Stimulated activated CD4-positive, alpha-beta T cell treated with anti-CD3 and anti-CD28 coated beads, Interleukin-1b, Interleukin-23, amount 100 ng/mL, for 4 hours (primary cell): ENCODE measurements at places on chromosomes 3 and 15.

- no peak for DNase-seq
Observed at GRCh38 chr3:46221938-46222337, 13.8 kb upstream of the CCR1 start.

GRCh38 chr3:17846466-17846865, 104.0 kb upstream of the TBC1D5 start:
- DNase-seq: no peak

DNA sequence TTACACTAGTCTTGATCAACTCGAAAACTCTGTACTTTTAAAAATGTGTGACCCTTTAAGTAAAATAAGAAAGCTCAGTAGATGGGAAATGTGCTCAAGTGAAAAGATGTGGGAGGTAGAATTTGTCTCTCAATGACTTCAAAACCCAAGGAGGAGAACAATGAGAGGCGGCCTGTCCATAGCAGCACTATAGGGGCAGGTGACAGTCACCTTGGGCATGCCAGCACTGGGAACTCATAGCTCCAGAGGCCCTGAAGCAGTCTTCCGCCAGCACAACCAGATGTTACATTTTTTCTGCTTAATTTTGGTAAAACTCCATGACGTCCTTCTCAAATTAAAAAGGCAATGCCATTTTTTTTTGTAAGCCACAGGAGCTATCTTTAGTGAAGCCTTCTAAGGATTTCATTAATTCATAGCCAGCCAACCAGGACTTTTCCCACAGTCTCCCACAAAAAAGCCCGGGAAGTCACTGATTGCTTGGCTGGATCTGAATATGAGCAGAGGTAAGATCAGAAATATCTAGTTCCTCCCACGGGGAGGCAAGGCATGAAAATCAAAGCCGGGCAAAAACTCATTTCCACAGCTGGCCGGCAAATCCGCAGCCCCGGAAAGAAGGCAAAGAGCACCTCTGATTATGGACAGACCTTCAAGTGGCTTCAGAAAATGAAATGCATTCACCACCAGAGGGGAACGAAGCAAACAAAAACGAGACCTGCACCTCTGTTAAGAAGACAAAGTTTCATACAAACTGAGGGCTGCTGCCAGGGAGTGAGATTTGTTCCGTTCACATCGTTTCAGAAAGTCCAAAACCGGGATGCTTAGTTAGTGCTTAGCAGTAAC, 10.5 kb downstream of the IL17RD start:
- DNase-seq: no peak

DNA sequence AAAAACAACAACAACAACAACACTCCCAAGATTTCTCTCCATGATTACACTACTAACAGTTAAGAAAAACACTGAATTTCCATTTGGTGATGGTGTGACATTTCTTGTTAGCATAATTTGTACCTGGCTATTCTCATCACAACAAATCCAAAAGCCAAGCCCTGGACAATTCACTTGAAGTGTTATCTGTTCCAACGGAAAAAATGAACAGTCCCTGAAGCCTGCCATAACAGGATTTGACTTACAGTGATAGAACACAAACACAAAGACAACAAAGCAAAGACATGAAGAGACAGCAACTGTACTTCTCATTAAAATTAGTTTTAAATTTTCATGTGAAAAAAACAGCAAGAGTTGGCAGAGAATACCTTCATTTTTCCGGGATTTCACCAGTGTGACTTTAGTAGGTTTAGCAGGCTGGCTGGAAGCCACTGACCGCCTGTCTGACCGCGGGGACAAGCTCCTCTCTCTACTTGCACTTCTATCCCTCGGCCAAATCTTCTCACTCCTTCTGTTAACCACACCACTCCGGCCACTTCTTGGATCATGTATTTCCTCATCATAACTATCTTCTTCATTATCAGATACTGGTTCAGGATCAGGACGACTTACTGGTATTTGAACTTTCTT, 56.3 kb downstream of the TJP1 start:
- no peak for DNase-seq

GRCh38 chr15:35130245-35130644, 45.1 kb upstream of the NANOGP8 start:
- DNase-seq: no peak

DNA sequence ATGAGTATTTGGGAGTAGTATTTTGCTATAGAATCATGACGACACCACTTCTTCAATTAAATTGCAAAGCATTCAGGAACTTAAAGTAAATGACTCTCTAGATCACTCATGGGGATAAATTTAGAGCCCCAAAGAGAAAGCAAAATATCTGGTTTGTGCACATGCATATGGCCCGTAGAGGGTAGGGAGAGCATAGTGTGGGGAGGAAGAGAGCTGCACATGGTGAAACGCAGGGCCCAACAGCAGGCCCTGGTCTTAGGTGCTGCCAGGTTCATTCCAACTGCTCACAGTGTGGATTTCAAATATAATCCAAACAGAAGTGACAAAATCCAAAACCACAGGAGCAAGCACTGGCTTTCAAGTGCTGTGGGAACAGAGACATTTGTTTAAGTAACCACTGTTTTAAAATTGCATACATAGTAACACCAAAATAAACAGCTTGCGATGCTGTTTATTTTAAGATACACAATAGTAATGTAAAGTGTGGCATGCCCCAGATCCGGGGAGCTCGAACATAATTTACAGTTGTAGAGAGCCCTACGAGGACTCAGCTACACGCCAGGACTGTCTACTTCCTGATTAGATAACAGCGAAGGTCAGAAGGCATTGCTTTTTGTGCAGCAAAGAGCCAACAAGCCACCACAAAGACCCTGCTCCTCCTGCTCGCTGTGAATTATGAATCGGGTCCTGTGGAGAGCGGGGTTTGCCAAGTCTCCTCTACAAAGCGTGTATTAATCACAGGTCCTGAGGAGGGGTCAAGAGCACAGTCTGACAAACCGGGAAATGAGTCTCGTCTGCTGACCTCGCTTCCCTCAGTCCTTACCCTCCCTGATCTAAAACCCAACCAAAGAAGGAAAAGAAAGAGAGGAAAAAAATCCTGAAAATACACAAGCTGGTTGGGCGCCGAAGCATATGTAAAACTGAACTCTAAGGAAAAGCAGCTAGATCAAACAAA, 80.6 kb downstream of the MEIS2 start:
- no peak for DNase-seq
